ENCODE measurements at places on chromosomes 5 and 9.

GRCh38 chr9:2210201-2210600 lies 195.1 kb downstream of the SMARCA2 start:
- no peak for DNase-seq

- DNase-seq = no peak
Measured at GRCh38 chr9:99162759-99163364, 57.9 kb downstream of the TGFBR1 start.

- no peak for DNase-seq
Measured at GRCh38 chr9:2367970-2368369, 253.6 kb upstream of the VLDLR start.

- DNase-seq = no peak
Measured at GRCh38 chr9:123225995-123226394, 42.4 kb downstream of the STRBP start.

DNA sequence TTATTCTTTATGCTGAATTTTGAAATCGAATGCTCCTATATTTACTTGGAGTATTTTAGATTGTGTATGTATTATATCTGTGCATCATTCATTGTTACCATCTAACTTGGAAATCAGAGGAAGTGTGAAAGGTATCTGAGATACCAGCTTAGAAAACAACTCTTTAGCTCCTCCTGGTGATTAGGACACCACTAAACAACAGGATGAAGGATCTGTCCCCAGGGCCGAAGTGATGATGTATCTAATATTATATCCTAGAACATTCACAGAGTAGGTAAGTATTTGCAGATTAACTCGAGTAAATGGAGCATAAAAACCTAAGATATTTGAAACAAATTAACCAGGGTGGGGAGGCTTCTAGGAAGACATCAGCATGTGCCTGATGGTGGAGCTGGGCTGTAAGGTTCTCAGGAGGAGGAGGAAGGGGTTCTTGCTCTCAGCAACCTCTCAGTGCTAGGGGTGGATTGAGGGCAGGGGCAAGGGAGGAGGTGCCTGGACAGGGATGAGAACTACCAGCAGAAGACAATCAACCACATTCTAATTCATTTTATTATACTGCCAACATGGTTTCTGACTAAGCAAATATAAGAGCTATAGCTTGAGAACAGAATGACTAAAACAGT lies 2.6 kb upstream of the NFIL3 start:
- DNase-seq = peak; percentile 48

GRCh38 chr9:119289740-119290433 lies 79.3 kb downstream of the BRINP1 start:
- peak; percentile 4 for DNase-seq

DNA sequence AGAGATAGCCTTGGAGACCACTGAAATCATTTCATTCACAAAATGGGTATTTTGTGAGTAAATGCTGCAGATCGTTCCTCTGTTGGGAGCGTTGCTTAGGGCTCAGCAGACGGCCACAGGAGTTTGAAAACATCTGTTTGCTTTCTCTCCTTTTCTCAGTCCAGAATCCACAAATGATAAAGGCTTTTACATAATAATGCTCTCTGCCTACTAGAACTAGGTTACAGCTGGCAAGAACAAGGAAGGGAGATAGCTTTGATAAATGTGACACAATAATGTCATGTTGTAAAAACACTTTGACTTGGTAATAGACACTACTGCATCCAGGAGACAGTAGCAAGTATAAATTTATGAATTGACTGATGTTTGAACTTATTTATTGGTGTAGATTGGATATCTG lies 1072.4 kb upstream of the CDH6 start:
- no peak for DNase-seq

- no peak for DNase-seq
Measured at GRCh38 chr9:28105001-28105400, 531.7 kb upstream of the C9orf72 start.

- no peak for DNase-seq
Measured at GRCh38 chr5:139878093-139878492, 82.5 kb downstream of the PSD2 start.

GRCh38 chr5:14351086-14351661 lies 208.0 kb downstream of the TRIO start:
- DNase-seq = no peak

GRCh38 chr5:2093859-2094615 lies 211.3 kb upstream of the IRX4 start:
- peak; percentile 61 for DNase-seq

Data from H4 (cell line).